ENCODE measurements at places on chromosomes 2 and 18.

- DNase-seq: no peak
Observed at GRCh38 chr2:43179942-43180341, 46.5 kb downstream of the ZFP36L2 start.

- no peak for DNase-seq
Observed at GRCh38 chr18:51053814-51054213, 23.8 kb downstream of the SMAD4 start.

GRCh38 chr2:220107380-220107791, 480.0 kb downstream of the SLC4A3 start:
- DNase-seq: no peak

DNA sequence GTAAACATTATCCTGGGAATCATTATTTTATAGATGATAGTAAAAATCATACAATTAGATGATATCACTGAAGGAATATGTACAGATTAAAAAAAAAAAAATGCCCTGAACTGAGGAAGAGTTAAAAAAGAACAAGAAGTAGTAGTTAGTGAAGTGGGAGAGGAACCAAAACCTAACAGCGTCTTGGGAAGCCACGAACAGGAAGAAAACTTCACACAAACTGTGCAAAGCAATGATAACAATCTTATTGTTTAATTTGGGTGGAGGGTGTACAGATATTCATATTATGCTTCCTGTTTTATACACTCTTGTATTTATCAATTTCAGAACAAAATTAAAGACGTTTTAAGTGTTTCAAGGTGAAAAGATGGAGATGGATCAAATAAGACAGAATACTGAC, 3.5 kb downstream of the HEATR5B start:
- DNase-seq: peak; percentile 9

GRCh38 chr2:16084274-16084673, 143.9 kb downstream of the MYCN start:
- no peak for DNase-seq

DNA sequence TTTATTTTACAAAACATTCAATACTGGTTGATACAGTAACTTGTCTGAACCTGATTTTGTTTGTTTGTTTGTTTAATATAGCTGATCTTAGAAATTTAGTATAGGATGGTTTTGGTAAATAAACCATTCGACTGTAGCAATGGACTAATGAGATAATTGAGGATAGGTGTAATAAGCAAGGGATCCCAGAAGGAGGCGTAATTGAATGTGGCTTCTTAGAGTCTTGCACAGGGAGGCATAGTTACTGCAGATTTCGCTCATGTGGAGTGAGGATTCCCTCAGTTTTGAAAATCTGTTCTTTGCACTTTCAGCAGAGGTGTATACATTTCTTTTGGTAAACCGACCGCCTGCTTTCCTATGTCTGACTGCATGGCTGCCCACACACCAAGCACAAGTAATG, 709.6 kb downstream of the SOCS6 start:
- DNase-seq: no peak

GRCh38 chr18:64991102-64991501, 759.7 kb upstream of the CDH7 start:
- DNase-seq: no peak

DNA sequence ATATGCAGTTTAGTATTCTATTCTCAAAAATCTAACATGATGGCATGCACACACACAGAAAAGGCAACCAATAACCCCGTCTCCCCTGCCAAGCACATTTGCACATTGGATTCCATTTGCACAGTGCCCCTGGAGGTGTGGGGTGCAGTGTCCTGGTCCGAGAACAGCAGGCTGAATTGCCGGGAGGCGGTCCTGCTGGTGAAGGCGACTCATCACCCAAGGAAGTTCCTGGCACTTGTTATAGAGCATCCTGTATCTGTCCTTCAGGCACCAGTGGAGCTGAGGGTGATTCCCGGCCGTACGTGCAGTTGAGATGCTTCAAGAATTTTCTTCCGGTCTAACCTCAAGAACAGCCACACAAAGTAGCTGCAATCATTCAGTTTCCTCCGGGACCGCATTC, 73.0 kb upstream of the RAB12 start:
- no peak for DNase-seq

DNA sequence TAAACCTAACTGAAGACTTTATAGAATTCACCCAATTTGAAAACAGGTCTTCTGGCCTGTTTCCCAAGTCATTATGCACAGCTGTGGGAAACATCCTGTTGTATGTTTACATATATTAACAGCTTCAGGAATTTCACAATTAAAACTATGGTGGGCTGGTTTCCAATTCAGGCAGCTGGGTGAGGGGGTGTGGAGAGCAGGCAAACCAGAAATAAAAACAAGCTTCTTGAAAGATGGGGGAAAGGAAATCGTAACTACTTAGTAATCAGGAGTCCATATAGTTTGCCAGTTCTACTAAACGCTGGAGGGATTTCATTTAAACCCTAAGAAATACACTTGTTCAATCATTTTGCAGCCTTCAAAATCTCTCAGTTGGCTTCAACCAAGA, 22.8 kb downstream of the ATP8B1 start:
- DNase-seq: no peak

DNA sequence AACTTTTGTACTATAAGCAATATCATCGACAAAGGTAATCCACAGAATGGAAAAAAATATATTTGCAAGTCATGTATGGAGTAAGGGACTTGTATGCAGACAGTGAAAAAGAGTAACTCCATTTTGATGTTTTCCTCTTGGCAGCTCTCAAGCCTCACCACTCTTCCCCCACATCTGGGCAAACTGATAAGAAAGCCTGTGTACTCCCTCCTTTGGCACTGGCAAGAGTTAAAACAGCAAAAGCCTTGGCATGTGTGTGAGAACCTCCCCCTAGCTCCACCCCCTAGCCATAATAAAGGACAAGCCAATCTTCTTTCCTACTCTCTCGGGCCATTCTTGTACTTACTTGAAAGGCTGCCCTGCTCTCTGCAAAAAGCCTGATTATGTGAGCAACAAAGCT, 335.2 kb downstream of the LRATD1 start:
- no peak for DNase-seq

GRCh38 chr2:217521820-217522219, 481.0 kb downstream of the TNS1 start:
- DNase-seq: no peak

Data from AML-193 (cell line).